ENCODE measurements at places on chromosomes 16 and 17.

DNA sequence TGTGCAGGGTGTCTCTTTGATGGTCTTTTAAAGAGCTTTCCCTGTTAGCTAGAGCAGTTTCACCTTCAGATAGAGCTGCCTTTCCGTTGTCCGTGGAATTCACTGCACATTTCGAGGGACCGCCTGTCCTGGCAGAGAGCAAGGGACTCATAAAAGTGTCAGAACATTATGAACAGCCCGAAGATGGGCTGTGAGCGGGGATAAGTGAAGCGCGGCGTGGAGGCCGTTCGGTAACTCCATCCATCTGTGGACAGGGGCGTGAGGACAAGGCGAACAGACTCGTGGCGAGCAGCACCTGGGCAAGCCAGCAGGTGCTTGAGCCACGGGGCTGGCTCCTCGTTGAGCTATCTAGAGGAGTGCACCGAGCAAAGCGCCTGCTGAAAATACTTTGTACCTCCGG, 371.2 kb downstream of the MAF start:
- DNase-seq = no peak

DNA sequence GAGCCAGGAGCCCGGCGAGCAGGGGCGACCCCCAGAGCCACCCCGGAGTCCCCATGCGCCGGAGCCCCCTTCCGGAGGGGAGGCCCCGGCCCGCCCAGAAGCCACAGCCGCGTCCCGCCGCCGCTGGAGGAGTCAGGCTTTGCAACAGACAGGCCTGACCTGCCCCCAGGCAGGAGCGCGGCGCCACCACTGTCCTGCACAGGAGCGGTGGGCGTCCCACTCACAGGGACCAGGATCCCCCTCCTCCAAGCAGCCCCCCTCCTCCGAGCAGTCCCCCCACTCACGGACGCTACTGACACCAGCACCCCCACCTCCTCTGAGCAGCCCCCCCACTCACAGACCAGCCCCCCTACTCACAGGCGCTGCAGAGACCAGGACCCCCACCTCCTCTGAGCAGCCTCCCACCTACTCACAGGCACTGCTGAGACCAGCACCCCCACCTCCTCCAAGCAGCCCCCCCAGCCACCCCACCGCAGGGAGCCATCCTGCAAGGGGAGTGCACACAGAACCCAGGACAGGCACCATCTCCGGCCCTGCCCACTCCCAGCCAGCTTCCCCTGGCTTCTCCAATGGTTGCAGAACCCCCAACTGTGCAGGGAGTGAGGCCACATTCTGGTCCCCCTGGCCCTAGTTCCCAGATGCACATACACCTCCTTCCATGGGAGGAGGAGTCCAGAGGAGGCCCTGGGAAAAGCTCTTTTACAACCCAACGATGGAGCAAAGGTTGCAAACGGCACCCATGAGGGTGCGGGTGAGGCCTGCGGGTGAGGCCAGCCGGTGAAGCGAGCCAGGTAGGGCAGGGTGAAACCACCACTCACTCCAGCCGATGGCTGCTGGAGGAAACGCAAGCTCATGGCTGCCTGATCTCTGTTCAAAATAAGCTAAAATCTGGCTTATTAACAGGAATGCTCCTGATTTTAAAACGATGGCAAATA, 69.9 kb downstream of the ABR start:
- DNase-seq = no peak

DNA sequence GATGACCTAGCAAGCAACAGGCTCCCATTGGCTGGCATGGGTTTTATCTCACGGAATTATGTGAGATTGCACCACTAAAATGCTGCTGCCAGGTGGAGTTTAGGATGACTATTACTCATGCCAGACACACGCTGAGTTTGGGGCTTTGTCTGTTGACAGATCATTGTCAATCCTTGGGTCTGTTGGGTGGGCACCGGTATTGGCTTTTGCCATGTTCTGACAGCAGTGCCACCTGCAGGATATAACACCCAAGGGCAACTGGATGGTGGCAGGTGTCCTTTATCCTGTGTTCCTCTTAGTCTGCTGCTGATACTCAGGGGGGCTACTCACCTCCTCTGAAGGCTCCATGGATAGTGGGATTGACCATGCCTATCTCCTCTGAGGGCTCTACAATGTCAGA, 221.6 kb upstream of the DYNLRB2 start:
- no peak for DNase-seq

DNA sequence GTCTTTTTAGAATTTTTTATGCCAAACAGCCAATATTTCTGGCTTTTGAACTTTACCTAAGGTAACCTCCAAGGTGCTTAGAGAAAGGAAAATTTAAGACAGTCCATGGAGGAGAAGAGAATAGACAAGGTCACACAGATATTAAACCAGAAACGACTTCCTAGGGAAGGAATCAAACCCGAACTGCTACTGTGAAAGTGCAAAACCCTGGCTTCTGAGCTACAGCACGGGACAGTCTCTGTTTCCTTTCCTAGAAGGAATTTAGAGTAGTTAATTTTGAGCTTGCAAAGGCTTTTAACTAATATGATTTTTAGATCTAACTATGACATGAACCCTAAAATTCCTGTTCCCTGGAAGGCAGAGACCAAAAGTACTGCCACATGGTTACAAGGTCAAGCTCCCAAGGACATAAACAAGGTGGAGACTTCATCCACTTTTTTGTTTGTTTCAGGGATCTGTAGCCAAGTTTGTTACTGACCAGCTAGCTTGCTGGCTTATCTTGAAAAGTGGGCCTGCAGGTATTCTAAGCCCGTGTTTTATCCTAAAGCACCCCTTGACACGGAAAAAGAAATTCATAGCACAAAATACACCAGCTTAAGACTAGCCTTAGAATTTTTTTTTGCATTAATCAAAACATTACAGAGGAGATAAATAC, 188.2 kb downstream of the SPECC1 start:
- no peak for DNase-seq

DNA sequence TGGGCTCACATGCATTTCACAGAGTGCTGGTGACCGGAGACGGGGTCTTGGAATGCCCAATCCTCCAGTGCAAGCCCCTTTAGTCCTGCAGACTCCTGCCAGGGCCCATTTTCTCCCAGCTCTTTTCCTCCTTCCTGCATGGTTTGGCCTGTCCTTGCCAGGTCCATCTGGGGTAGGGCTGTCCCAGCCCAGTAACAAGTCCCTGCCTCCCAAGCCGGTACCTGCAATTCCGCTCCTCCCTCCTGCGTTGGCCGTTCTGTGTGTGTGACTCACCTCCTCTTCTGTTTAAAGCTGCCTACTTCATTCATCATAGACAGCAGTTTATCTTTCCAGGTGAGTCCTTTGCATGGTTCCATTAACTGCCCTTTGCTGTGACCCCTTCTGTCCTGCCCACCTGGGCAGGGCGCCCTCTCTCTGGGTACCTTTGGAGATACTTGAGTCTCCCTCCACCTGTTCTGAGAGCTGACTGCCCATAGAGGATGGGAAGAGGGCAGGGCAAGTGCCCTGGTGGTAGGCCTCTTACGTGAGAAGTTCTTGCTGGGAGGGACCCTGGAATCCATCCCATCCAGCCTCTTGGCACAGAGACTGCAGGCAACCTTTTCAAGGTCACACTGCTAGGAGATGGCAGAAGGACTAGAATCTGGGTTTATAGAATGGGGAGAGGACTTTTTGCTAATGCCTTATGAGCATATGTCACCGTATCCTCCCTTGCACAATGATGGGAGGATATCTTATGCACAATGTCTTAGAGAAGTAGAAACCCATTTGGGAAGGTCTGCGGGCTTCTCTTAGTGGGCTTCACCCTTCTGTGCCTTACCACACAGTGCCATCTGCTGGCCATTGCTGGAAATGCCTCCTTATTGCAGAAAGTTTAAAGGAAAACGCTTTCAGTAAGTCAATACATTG, 29.7 kb upstream of the LGALS9 start:
- DNase-seq = peak; percentile 24

DNA sequence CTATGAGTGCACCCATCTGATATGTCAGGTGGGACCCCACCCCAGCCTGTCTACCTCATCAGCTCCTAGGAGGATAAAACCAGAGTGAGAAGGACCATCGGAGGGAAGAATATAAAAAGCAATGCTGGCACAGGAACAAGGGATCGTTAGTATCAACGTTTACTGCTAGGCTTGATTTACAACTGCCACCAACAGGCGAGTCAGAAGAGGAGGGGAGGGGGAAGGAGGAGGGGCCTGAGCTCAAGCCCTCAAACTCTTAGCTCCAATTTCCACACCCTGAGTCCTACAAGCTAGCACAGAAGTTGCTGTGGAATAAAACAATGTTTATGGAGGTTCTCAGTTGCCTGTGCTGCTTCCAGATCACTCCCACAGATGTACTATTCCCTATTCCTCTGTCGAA, 234.5 kb downstream of the C16orf78 start:
- no peak for DNase-seq

GRCh38 chr16:57260294-57260929, 15.4 kb downstream of the ARL2BP start:
- DNase-seq = no peak

- DNase-seq = no peak
Measured at GRCh38 chr17:45315648-45316433, 979 bp downstream of the MAP3K14 start.

GRCh38 chr17:7323731-7324437, 5.3 kb downstream of the NEURL4 start:
- DNase-seq = no peak

- no peak for DNase-seq
Measured at GRCh38 chr17:78057113-78057740, 71.3 kb downstream of the TMC6 start.

DNA sequence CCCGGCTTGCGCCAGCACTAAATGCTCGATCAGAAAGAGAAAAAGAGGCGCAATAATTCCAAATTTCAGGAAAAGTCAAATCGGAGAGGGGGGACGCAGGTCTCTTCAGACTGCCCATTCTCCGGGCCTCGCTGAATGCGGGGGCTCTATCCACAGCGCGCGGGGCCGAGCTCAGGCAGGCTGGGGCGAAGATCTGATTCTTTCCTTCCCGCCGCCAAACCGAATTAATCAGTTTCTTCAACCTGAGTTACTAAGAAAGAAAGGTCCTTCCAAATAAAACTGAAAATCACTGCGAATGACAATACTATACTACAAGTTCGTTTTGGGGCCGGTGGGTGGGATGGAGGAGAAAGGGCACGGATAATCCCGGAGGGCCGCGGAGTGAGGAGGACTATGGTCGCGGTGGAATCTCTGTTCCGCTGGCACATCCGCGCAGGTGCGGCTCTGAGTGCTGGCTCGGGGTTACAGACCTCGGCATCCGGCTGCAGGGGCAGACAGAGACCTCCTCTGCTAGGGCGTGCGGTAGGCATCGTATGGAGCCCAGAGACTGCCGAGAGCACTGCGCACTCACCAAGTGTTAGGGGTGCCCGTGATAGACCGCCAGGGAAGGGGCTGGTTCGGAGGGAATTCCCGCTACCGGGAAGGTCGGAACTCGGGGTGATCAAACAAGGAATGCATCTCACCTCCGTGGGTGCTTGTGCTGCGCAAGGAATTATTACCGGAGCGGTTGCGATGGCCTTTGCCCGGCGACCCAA, 4.0 kb upstream of the DLX4 start:
- DNase-seq = no peak

DNA sequence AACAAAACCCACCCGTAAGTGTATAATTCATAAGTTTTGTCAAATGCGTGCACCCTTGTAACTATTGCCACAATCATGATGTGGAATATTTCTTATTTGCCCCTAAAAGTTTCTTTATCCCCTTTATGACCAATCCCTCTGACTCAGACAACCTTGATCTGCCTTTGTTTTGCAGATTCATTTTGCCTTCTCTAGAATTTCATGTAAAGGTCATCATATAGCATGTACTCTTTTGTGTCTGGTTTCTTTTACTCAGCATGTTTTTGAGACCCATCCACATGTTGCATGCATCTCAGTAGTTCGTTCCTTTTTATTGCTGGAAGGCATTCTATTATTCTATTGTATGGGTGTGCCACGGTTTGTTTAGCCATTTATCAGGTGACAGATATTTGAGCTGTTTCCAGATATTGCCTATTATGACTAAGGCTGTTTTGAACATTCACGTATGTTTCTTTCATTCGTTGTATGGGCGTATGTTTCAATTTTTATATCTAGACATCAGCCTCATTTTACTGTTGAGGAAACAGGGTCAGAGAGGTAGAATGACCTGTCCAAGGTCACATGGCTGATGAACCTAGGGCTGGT, 192.4 kb downstream of the RAB11FIP4 start:
- DNase-seq = no peak

- no peak for DNase-seq
Measured at GRCh38 chr17:67459985-67460384, 82.9 kb downstream of the PITPNC1 start.

- no peak for DNase-seq
Measured at GRCh38 chr16:11147033-11147753, 108.8 kb downstream of the SOCS1 start.

GRCh38 chr16:23131036-23131435, 18.2 kb downstream of the USP31 start:
- no peak for DNase-seq

DNA sequence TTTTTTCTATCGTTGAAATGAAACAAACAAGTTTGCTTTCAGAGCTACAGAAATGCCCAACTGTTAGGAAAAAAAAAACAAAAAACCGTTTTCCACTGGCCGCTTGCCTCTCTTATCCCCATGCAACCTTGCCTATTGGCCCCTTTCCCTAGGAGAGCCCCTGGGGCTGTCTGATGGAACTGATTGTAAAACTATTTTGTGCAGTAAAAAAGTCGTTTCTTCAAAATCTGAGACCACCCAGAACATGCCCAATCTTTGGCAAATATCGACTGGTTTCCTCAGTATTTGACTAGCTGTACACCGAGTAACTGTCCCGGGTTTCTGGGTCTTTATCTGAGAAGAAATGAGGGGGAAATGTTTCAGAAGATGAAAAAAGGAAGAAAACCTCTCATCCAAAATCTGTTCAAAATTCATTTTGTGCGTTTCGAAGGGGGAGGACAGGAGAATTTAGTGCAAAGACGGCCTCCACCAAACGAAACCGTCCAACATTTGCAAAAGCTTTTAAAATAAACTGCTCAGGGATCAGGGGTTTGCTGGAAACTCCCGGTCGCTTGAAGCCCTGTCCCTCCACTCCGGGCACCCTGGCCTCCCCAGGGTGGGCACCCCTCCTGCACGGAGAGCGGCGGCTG, 1.1 kb upstream of the GNAO1 start:
- DNase-seq = no peak

DNA sequence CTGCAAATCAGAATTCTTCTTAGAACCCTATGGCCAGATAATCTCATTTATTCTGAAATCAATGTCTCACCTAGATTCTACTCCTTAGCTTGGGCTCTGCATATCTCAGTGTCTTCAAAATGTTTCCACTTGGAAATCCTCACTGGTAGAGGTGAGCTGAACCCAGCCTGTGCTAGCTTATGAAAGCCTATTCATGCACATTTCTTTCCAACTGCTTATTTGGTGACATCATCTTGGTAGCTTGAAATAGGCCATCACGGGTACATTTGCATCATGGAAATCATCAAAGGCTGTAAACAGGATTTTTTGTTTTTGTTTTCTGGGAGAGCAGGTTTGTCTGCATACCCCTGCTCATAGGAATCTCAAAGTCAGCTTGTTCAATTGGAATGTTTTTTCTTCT, 130.8 kb downstream of the KCNJ18 start:
- DNase-seq = no peak

Data from NCI-H2107 (cell line).